Progenitor cell of endocrine pancreas (in vitro differentiated cells): ENCODE measurements at places on chromosomes 1 and 21. TPM values are rescaled to one million over a fixed set of nuclear protein-coding genes. Genes with fewer than 3 reads are reported as not detected.
A peak's percentile ranks its signal among the peaks of the same experiment; 100 is the strongest.

CASZ1 gene
- total RNA-seq, result 23.6 and 28.5 TPM in 2 replicates

ST3GAL3 gene
- 14.6 and 14.9 TPM in 2 replicates for total RNA-seq

WNT3A gene
- not detected in 2 replicates for total RNA-seq

SH3D21 gene
- total RNA-seq, result 10.6 and 11.0 TPM in 2 replicates

SLC25A34 gene
- total RNA-seq, result 5.5 and 6.0 TPM in 2 replicates

TXNIP gene
- 38.1 and 38.8 TPM in 2 replicates for total RNA-seq

DNA sequence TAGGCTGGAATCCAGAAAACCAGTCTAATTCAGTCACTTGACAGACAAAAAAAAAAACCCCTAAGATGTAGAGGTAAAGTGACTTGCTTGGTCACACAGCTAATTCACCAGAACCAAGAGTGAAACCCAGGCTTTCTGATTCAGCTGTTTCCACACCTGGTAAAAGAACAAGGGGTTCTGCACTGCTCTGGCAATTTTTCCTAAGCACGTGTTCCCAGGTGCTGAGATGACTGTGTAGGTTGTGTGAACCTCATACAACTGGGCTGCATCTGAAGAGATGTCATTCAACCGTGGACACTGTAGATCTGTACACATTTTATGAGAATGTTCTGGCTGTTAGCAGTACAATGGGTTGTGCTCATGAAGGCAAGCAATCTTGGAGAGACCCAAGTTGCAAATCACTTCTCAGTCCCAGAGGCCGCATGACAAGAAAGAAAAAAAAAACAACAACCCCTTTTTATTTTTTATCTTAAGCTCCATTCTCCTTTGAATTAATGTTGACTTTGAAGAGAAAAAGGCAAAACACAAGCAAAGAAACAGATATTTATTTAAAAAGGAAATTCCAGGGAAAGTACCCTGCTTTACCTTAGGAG is 95.4 kb downstream of the INTS7 start:
- H3K4me1 ChIP-seq, result peaks cover 11% of the 10 kb centered on the region
- no peak overlapping the region for H3K4me3 ChIP-seq
- no peaks in the 10 kb centered on the region for H3K27me3 ChIP-seq
- no peak for DNase-seq

- H3K4me1 ChIP-seq, result peaks cover 4% of the 10 kb centered on the region
- no peaks in the 10 kb centered on the region for H3K27me3 ChIP-seq
- no peak overlapping the region for H3K27ac ChIP-seq
- no peak for DNase-seq
- no peaks in the 10 kb centered on the region for H3K36me3 ChIP-seq
Observed at GRCh38 chr1:176601348-176601747, 138.4 kb downstream of the PAPPA2 start.

DNA sequence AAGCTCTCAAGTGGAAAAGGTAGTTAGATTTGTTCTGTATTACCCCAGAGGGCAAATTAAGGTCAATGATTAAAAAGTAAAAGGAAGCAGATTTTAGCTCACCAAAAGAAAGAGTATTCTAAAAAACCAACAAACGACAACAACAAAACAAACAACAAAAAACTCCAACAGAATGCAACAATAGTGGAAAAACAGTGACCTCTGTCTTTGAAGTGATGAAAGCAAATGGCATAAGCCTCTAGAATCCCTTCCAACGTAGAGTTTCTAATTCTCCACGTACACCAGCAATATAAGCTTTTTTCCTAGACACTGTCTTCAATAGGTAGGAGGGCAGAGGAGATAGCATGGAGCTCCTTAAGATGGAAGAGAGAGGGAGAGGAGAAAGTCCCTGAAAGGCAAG is 359.1 kb downstream of the TTLL7 start:
- peaks cover 4% of the 10 kb centered on the region for H3K27me3 ChIP-seq
- no peaks in the 10 kb centered on the region for H3K36me3 ChIP-seq
- peaks cover 9% of the 10 kb centered on the region for H3K4me1 ChIP-seq
- no peak for DNase-seq
- H3K27ac ChIP-seq, result no peak overlapping the region
- no peak overlapping the region for H3K4me3 ChIP-seq

GRCh38 chr1:54273092-54273794 is 73.3 kb downstream of the MRPL37 start:
- H3K27me3 ChIP-seq, result no peaks in the 10 kb centered on the region
- peak overlapping the region; percentile 93 for H3K27ac ChIP-seq
- peaks cover 28% of the 10 kb centered on the region for H3K4me1 ChIP-seq
- peaks cover 8% of the 10 kb centered on the region for H3K36me3 ChIP-seq
- peak; percentile 42 for DNase-seq

- H3K27me3 ChIP-seq, result peaks cover 9% of the 10 kb centered on the region
- peaks cover 6% of the 10 kb centered on the region for H3K4me1 ChIP-seq
- no peaks in the 10 kb centered on the region for H3K36me3 ChIP-seq
- peak overlapping the region; percentile 48 for H3K27ac ChIP-seq
- H3K4me3 ChIP-seq, result no peak overlapping the region
- DNase-seq, result no peak
Observed at GRCh38 chr21:43574741-43575472, 84.4 kb downstream of the HSF2BP start.

DNA sequence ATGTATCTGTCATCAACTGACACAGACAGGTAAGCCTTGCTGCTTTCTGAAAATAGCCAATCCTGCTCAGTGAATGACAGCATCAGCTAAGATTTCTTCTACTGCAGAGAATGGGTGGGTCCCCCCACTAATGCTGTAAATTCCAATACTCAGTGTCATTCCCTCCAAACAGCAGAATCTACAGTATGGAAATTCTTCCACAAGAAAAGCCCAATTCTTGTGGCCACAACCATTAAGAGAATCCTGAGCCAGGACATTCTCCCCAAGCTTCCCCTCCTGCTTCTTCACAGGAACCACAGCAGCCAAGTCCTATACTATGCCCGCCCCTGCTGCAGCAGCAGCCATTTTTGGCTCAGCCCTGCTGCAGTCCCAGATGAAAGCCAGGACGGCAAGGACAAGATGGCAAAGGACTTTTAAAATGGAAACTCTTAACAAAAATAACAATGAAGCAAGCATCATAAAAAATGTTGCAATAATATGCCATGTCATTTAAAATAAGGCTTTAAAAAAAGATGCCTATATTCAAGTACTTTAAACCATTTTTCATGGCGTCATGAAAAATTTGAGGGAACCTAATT is 26.8 kb downstream of the EIF4G3 start:
- H3K4me1 ChIP-seq, result peaks cover 4% of the 10 kb centered on the region
- no peak overlapping the region for H3K4me3 ChIP-seq
- peak overlapping the region; percentile 29 for H3K27ac ChIP-seq
- H3K27me3 ChIP-seq, result no peaks in the 10 kb centered on the region

- DNase-seq, result no peak
- H3K27me3 ChIP-seq, result no peaks in the 10 kb centered on the region
- H3K36me3 ChIP-seq, result no peaks in the 10 kb centered on the region
- H3K4me1 ChIP-seq, result no peaks in the 10 kb centered on the region
Observed at GRCh38 chr21:14657241-14658008, 111.3 kb upstream of the SAMSN1 start.

GRCh38 chr1:6097117-6097595 is 51.5 kb downstream of the KCNAB2 start:
- no peak overlapping the region for H3K4me3 ChIP-seq
- H3K27me3 ChIP-seq, result no peaks in the 10 kb centered on the region
- H3K27ac ChIP-seq, result no peak overlapping the region
- no peak for DNase-seq

- H3K27ac ChIP-seq, result peak overlapping the region; percentile 57
- H3K4me1 ChIP-seq, result peaks cover 16% of the 10 kb centered on the region
- DNase-seq, result no peak
- peak overlapping the region; percentile 95 for H3K4me3 ChIP-seq
Observed at GRCh38 chr1:27233667-27234048, 774 bp upstream of the WDTC1 start.

DNA sequence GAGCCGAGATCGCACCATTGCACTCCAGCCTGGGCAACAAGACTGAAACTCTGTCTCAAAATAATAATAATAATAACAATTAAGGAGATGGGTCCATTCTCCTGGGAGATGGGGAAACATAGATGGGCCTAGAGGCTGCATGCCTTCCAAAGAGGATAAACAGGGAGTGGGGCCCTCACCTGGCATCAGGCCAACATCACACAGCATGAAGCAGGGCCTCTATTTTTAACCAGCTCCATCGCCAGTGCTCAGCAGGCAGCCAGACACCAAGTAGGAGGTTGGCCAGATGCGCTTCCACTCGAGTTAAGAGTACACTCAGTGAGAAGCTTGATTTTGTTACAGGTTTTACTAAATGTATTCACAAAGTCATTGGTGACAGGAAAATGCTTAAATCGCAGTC is 352.0 kb downstream of the RRAGC start:
- no peak for DNase-seq
- H3K27ac ChIP-seq, result no peak overlapping the region
- no peak overlapping the region for H3K4me3 ChIP-seq
- H3K36me3 ChIP-seq, result no peaks in the 10 kb centered on the region

DNA sequence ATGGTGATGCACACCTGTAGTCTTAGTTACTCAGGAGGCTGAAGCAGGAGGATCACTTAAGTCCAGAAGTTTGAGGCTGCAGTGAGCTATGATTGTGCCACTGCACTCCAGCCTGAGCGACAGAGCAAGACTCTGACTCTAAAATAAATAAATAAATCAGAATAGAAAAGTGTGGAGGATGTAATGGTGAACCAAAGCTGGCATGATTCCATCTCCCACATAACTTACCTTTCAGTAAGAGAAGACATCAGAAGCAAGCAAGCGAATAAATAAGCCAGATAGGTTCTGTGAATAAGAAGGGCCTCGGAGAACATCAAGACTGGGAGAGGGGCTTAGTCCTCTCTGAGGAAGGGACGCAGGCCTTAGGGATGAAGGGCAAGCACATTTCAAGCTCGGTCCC is 59.5 kb downstream of the TOMM20 start:
- no peak for DNase-seq
- H3K4me3 ChIP-seq, result no peak overlapping the region
- no peak overlapping the region for H3K27ac ChIP-seq
- no peaks in the 10 kb centered on the region for H3K27me3 ChIP-seq

- H3K27ac ChIP-seq, result no peak overlapping the region
- H3K36me3 ChIP-seq, result no peaks in the 10 kb centered on the region
- no peaks in the 10 kb centered on the region for H3K27me3 ChIP-seq
Observed at GRCh38 chr21:29166323-29166722, 35.9 kb downstream of the MAP3K7CL start.
